ENCODE measurements at places on chromosomes 6 and 20.

- ATAC-seq: no peak
Measured at GRCh38 chr6:161246725-161247124, 27.1 kb downstream of the AGPAT4 start.

DNA sequence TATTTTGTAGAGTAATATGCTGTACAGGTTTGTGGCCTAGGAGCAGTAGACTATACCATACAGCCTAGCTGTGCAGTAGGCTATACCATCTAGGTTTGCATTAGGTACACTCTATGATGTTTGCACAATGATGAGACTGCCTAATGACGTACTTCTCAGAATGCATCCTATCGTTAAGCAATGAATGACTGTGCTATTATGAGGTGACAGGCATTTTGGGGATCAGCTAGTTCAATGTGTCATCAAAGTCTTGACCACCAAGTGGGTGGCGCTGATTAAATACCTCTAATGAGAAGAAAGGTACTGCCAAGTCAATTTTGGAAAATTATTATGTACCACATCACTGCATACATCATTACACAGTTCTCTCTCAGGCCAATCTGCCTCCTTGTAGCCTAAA is 190.2 kb downstream of the BACH2 start:
- ATAC-seq: peak; percentile 62

DNA sequence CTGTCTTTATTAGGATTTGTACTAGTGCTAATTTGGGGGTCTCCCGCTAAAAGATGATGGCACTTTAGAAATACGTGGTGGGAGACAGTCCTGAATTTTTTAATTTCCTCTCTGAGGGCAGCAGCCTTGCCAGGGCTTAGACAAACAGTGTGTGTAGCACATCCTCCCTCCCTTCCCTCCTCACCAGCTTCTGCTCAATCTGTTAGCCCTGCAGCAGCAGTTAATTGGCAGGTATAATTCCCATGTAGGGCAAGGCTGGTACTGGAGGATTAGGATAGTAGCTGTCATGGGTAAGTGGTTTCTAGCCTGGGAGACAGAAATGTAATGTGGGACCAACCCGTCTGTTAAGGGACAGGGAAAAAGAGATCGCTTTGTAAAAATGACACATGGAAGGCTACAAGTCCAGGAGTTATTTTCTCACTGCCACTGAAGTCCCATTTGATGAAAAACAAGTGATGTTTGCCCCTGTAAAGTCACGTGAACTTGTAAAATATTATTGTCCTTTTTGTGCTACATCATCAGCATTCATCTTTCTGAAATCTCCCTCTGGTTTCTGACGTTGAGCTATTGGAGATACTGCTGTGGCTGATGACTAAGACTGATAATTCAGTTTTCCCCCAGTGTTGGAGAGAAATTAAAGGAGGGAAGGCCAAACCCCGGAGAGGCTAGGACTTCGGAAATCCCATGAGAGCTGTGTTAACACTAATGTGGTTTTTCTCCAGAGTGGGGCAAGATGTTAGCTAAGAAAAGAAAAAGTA is 40.6 kb downstream of the CTNNBL1 start:
- ATAC-seq: no peak

GRCh38 chr6:15248451-15249370 is 2.8 kb downstream of the JARID2 start:
- ATAC-seq: peak; percentile 50

DNA sequence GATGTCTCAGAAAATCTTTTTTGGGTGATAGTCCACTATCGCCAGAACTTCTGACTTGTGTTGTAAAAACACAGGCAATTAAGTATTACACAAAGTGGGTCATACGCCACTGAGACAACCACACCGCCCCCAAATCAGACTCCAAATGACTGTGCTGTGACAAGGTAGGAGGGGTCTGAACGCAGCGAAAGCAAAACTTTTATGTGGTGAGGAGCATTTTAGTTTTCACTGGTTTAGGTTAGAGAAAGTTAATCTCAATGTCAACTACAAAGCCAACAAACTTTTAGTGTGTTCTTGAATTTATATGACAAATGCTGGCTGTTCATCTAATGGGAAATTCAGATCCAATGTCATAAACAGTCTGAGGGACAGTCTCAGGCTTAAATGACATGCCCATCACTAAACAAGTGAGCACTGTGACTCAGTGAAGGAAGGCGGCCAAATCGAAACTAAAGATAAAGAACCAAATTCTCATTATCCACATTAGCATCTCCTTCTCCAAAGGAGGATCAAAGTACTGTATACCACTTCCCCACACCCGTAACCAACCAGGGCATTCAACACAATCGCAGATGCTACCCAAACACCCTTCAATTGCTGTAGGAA is 186.7 kb downstream of the GJA10 start:
- peak; percentile 76 for ATAC-seq

GRCh38 chr6:50921968-50922367 is 103.3 kb downstream of the TFAP2B start:
- ATAC-seq: no peak

DNA sequence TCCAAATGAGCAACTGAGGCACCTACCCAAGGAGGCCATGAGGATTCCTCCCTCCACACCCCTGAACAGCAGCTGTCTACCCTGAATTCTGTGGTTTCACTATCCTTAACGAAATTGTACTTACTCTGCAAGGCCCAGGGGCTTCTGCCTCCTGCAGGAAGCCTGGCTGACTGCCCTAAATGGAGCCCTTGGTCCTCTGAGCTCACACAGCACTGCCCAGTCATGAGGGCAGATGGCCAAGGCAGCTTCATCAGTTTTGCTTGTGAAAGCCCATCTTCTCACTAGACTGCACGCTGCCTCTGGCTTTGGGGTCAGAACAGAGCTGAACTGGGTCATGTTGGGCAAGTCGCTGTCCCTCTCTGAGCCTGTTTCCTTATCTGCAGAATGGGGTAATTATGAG is 26.4 kb upstream of the SIRPA start:
- no peak for ATAC-seq

GRCh38 chr20:47679462-47679861 is 105.8 kb downstream of the SULF2 start:
- no peak for ATAC-seq

DNA sequence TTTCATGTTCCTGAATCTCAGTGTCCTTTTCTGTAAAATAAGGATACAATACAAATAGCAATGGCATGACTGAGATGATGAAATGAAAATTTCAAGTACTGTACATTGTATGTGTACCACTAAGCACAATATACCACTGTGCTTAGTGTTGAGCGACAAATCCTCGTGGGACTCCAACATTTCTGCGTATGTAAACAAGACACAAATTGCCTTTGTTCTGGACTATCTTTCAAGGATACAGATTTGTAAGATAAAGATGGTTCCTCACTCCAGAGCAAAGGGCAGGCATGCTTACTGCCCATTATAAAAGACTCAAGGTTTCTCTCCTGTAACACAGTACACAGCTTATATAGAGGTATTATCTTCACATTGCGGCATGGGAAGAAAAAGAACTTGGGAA is 6.0 kb downstream of the RARS2 start:
- ATAC-seq: no peak

GRCh38 chr6:13411484-13411883 is 75.9 kb downstream of the GFOD1 start:
- ATAC-seq: no peak

GRCh38 chr20:33313686-33314314 is 30.8 kb downstream of the BPIFB1 start:
- ATAC-seq: no peak

DNA sequence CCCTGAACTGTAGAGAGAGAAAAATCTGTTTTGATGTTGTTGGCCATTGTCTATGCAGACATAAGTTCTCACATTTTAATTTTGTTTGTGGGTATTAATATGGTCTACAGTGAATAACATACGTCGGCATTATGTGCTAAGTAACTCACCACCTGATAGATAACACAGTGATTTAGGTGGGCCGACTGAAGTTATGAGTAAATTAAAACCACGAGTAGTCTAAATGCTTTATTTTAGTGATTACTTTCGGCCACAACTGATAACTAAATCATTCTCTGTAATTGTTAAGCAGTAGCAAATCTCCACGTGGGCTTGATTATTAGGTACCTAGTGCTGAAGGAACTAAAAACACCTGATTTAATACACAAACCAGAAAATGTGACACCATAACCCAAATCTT is 1.1 kb downstream of the DOP1A start:
- ATAC-seq: no peak

DNA sequence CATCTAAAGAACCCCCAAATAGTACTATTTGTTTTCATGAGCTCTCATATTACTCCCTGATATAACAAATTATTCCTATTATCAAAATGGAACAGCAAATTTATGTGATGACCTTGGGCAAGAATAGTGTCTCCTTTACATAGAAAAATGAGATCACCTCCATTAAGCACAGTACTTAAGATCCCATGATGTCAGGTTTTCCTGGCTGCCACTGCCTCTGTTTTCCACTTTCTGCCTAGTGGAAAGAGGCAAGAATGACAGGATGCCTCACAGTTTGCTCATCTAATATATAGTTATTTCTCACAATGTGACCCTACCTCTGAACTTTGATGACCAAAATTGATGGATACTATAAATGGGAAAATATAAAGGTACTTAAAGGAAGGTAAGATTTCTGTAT is 260.1 kb upstream of the SGK1 start:
- ATAC-seq: no peak

DNA sequence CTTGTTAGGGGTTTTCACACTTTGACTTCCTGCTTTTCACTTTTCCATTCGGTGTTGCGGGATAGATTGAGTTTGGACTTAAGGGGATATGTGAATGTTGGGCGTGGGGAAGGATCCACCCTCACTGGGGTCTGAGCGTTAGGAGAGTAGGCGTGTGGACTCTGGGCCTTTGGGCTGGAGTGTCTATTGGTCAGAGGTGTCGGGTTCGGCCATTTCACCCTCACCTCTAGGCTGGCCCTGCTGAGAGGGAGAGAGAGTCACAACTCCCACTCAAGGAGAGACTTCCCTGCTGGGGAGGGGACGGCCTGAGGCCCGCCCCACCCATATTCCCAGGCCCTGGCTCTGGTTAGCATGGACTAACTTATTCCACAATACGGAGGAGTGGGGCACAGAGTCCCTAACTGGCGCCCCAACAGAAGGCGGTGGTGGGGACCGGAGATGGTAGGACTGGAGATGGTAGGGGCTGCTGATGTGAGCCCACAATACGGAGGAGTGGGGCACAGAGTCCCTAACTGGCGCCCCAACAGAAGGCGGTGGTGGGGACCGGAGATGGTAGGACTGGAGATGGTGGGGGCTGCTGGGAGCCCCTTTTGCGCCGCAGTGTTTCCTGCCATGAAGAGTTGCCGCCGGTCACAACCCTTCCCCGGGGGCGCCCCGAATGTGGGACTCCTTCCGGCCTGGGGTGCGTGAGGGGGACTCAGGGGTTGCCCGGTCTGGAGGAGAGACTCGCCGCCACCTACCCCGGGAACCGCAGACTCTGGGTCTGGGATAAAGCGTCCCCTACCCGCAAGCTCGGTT is 1.4 kb upstream of the PTPRA start:
- no peak for ATAC-seq

GRCh38 chr20:21520702-21521595 is 7.1 kb upstream of the NKX2-2 start:
- ATAC-seq: no peak

DNA sequence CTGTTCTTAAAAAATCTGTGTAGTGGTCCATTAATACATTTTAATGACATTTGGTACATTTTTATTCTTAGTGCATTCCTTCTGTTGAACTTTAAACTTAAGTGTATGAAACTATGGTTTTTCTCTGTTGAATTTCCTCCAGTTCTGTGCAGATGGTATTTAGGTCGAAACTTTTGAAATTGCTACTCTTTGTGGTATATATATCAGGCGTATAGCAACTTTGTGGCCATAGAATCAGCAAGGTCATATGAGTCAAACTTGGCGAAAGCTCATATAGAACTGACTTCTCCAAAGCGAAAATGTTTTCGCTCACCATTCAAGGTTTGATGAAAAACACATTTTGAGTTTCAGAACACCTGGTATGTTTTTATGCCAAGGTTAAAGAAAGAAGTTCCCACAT is 93.7 kb downstream of the MAP3K4 start:
- peak; percentile 71 for ATAC-seq

DNA sequence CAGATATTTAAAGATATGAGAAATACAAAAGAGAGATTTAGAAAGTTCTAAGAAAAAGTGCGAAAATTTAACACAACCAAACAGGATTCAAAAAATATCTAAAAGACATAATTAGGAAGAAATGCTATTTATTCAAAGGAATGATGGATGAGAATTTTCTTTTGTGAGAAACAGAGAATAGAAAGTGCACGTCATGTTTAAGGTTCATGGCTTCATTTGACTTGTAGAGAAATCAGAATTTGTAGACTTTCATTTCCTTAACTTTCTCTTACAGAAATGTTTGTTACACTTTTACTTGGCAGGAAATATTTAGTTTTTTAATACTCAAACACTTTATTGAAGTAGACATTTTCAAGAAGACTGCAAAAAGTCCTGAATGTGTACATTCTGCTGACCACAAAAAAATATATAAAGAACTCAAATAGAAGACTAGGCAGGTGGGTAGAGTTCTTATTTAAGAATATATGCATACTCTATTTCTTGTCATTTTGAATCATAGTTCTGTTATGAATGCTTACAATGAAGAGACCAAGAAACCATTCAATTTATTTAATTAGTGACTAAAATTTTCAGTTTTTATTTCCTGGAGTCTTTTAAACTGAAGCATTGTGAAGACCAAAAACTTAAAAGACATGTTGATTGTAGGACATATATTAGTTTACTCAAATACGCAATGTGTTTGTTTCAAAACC is 710.5 kb upstream of the HS3ST5 start:
- no peak for ATAC-seq

GRCh38 chr6:45647341-45648261 is 269.9 kb upstream of the SUPT3H start:
- no peak for ATAC-seq

DNA sequence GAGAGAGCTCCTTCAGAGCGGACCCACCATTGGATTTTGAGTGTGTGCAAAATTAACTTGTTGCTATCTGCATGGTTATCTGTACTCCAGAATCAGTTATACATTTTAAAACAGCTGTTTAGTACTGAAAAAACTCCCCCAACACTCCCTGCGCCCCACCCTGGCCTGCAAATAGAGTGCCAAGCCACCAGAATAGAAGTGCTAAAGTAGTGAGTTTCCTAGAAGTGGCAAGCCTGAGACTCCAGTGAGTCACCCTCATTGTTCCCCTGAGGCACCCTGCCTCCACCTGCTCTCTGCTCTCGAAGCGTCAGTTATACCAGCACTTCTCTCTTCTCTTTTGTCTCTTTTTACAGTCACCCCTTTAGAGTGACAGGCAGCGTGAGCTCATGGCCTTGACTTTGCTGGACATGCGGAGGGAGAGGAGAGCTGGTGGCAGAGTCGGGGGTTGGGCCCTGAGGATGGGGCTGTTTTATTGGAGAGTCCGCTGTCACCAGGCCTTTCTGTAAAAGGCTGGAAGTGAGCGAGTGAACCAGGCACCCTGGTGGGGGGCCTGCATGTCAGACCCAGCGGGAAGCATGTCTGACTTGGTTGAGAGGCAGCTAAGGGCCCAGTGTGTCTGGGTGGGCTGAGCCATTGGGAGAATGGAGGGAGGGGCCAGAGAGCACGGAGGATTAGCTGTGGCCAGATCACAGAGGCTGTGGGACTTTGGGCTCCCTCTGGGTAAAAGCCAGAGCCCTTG is 10.4 kb downstream of the IGF2R start:
- ATAC-seq: peak; percentile 87

DNA sequence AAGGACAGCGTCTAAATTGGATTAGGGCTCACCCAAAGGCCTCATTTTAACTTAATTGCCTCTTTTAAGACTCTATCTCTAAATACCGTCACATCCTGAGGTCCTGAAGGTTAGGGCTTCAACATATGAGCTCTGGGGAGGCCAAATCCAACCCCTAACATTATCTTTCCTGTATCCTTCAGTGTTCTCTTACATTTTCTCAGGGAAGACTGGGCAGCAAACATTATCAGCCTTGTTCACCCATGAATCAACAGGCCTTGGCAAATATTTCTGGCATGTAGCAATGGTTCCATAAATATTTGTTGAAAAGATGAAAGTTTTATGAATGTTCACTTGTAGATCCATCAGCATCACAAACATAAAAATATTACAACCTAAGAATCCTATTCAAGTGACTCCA is 24.6 kb upstream of the FOXF2 start:
- no peak for ATAC-seq

Data from activated CD4-positive, CD25-positive, alpha-beta regulatory T cell treated with anti-CD3 and anti-CD28 coated beads, Interleukin-2, amount 50 U/mL, for 24 hours (primary cell).